SJSA1 (cell line): ENCODE measurements at places on chromosomes 6 and 20.

DNA sequence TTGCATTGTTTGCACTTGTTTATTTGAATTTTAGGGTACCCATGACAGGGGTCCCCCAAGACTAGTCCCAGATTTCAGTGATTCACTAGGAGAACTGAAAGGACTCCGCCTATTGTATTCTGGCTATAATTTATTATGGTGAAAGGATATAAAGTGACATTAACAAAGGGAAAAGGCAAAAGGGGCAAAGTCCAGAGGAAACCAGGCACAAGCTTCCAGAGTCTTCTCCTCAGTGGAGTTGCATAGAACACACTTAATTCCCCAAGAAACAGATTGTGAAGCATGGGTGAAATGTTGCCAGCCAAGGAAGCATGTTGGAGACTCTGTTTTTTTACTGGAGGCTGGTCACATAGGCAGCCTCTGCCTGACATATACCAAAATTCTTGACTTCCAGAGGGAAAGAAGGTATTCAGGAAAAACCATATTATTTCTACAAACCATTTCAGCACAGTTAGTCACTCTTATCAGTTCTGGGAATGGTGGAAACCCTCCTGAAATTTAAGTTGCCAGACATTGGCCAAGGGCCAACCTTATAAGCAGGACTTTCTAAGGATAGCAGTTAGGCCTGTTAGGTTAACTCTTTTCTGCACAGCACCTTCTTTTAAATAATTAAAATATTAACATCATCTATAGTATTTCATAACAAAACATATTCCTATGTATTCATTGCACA is 71.8 kb downstream of the FIG4 start:
- DNase-seq, result no peak

GRCh38 chr20:32577657-32578056 is 7.5 kb downstream of the NOL4L start:
- no peak for DNase-seq

DNA sequence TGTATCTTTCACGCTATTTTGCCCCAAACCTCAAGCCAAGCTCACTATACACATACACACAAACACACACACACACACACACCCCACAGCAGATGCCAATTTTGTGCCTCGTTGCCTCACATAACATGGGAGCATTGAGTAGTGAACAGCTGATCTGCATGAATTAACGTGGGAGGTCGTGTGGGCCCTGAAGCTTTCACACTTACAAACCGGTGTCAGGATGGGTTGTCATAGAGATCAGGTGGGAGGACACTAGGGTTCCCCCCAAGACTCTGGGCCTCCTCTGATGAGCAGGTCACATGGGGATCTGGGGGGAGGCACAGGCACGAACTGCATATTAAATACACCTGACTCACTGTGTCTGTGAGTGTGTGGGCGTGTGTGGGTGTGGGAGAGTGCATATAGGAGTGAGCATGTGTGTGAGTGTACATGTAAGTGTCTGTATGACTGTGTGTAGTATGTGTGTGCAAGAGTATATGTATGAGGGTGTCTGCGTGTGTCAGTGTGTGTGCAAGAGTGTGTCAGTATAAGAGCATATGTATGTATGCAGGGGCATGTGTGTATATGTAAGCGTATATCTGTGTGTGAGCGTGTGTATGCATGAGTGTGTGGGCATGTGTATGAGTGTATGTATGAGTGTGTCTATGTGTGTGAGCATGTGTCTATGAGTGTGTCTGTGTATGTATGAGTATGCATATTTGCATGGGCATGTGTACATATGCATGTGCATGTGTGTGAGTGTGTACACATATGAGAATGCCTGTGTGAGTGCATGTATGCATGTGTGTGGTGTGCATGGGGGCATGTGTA is 370.4 kb downstream of the PREX1 start:
- no peak for DNase-seq

- DNase-seq, result peak; percentile 42
These were observed at the start of gene RIMS1 for GRCh38 chr6:71886184-71887005. RIMS1 (plus strand) TSS chr6:71886550; CDS start chr6:71887024, 474 bp downstream.

DNA sequence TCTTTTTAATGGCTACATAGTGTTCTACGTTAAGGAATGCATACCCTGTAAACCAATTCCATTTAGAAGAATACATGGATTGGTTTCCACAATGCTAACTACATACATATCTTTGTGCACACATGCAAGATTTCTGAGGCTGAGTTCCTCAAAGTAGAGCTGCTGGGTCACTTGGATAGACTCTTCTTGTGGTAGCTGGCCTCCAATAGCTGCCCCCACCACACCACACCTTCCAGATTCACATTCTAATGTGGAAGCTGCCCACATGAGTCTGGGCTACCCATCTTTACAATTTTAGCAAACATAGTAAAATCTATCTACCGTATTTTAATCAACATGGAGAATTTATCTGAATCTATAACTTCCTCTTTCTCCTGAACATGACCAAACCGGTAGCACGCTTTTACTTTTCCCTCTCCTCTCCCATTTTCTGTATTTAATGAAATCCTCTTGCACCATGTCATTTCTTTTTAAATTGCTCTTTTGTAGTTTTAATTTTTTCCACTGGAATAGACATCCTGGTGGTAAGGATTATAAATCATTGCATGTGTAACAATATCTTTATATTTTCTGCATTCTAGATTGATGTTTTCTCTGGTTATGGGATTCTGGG is 74.7 kb upstream of the CITED2 start:
- DNase-seq, result no peak

- no peak for DNase-seq
These were observed 251.1 kb downstream of the FOXC1 start for GRCh38 chr6:1860756-1861348.

DNA sequence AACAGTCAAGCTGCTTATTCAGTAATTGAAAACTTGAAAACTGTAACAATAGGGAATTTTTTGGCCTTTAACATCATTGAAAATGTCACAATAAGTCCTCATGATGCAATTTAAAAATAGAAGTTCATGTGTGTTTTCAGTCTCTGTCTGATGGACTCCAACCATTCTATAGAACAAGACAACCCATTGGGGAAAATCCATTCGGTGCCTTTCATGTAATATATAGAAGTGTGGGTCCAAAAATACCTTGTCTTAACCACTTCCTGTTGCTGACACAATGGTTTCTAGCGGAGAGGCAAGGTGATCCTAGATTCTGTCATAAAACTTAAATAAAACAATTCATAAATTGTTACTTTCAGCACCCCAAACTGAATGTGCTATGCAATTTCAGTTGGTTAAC is 1131.3 kb upstream of the MAP3K7 start:
- DNase-seq, result no peak

GRCh38 chr6:158381214-158381613 is 68.9 kb downstream of the TULP4 start:
- DNase-seq, result no peak

DNA sequence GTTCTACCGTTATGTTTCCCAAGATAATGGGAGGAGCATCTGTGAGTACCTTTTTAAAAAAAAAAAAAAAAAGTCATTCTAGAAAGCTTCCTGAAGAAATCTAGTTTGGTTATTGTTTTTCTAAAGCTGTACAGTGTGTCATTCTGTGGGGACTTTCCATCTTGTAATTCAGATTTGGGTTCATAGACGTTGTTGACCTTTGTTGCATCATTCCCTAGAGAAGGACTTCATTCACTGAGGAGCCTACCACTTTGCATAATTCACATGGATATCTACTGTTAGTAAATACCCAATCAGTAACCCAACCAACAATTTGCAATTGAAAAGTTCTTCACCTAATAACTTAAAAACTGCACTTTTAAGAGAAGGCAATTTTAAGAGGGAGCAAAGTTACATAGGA is 60.1 kb downstream of the RPP40 start:
- DNase-seq, result no peak

DNA sequence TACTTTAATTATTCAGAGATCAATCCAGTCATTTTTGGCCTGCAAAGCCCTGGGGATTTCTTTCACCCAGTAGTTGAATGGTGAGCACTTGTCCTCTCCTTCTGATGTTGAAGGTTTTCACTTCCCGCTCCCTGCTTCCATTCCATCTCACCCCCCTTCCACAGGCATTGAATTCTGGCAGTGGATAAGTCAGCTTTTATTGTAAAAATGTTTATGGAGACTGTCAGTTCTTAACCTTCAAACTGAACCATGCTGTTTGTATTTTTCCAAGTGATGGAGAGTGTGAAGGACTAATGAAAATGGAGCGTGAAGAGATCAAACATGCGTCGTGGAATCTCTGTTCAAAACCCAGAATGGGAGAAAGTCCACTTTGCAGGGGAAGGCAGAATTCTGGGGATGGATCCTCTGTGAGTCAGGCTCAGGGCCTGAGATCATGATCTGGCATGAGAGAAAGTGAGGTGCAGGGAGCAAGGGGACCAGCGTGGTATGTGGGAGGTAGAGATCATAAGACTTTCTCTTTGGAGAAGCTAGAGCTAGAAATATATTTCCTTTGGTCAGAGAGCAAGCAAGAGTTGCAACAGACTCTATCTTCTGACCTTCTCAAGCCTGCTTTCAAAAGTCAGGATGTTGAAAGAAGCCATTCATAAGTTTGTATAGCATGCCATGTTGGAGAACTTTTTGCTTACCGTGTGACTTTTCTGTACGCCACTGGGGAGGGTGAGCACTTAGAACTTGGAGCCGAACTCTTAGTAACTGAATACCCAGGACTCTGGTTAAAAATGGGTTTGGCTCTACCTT is 30.2 kb downstream of the ISM1 start:
- no peak for DNase-seq

GRCh38 chr6:126947070-126947469 is 171.4 kb upstream of the RSPO3 start:
- no peak for DNase-seq

GRCh38 chr6:116471531-116471930 is 10.4 kb downstream of the CALHM6 start:
- DNase-seq, result no peak

GRCh38 chr6:150227281-150227680 is 84.4 kb downstream of the PPP1R14C start:
- DNase-seq, result no peak

- no peak for DNase-seq
These were observed 222.9 kb downstream of the SLC24A3 start for GRCh38 chr20:19435316-19435715.

DNA sequence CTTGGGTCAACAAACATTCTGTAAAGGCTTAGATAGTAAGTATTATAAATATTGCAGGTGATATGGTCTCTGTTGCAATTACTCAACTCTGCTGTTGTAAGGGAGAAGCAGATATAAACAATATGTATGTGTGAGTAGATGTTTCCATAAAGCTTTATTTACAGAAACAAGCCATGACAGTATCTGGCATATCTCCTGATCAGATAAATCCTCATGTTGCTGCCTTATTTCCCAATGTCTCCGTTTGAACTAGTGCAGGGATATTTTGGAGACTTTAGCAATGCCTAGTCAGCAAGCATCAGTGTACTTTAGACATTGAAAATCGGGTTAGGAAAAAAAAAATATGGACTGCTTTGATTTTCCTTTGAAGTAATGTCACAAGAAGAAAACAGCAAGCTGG is 96.1 kb downstream of the LAMA2 start:
- DNase-seq, result no peak

GRCh38 chr20:10180651-10181235 is 37.9 kb upstream of the SNAP25 start:
- no peak for DNase-seq

DNA sequence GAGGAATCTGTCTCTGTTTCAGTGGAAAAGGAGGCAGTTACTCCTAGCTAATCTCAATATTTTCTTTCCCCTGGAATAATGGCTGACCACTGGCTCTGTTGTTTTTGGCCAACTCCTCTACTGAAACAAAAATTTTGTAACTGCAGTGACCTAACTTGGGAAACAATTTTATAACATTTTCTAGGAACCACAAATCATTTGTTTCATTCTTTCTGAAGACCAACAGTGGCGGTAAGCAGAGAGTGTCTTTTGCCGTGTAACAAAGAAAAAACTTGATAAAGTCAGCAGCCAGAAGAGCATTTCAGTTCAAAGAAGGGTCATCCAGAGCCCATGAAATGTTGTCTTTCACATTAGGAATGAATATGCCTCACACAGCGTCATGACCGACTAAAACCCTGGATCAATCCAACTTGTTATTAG is 11.8 kb upstream of the BFSP1 start:
- no peak for DNase-seq

DNA sequence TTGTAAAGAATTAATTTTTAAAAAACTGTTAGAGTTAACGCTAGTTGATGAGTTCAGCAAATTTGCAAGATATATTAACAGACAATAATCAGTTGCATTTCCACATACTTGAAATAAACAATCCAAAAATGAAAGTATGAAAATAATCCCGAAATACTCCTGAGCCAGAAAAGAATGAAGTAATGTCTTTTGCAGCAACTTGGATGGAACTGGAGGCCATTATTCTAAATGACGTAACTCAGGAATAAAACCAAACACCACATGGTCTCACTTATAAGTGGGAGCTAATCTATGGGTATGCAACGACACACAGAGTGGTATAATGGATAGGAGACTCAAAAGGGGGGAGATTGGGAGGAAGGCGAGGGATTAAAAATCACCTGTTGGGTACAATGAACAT is 872.9 kb upstream of the GJE1 start:
- DNase-seq, result no peak

GRCh38 chr6:13072686-13073347 is 255.5 kb downstream of the TBC1D7 start:
- no peak for DNase-seq
